ENCODE measurements at places on chromosomes 16 and 17.

- no peak for DNase-seq
Measured at GRCh38 chr17:55664287-55664686, 58.4 kb downstream of the TMEM100 start.

DNA sequence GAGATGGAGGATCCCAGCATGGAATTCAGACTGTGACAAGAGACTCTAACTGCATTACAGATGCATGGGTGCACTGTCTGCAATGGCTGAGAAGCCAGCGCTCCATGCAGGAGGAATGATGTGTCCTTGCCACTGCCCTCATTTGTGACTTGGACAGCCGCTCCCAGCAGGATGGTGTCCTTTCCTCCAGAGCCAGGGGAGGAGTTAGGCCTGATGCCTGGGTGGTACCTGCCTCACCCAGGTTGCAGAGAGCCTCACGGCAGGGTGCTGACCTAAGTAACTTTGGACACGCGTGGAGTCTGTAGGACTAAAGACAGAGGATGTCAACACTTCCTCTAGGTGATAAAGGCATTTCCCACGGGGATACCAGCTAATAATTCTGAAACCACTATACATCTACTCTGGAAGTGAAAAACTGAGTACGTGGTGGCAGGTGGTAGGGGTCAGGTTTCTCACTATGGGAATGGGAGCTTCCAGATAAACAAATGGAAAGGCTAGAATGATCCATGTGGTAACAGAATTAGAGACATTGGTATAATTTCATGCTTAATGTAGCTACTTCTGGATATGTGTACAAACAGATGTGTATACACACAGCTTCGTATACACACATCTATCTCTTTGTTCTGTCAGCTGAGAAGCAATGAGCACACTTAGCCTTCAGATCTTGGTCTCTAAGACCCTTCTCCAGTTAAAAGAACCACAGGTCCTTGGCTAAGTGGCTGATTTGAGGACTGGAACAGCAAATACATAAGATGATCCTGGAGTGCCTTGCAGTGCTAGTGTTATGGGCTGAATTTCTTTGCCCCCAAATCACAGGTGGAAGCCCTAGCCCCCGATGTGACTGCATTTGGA lies 13.7 kb upstream of the CSNK1D start:
- no peak for DNase-seq

DNA sequence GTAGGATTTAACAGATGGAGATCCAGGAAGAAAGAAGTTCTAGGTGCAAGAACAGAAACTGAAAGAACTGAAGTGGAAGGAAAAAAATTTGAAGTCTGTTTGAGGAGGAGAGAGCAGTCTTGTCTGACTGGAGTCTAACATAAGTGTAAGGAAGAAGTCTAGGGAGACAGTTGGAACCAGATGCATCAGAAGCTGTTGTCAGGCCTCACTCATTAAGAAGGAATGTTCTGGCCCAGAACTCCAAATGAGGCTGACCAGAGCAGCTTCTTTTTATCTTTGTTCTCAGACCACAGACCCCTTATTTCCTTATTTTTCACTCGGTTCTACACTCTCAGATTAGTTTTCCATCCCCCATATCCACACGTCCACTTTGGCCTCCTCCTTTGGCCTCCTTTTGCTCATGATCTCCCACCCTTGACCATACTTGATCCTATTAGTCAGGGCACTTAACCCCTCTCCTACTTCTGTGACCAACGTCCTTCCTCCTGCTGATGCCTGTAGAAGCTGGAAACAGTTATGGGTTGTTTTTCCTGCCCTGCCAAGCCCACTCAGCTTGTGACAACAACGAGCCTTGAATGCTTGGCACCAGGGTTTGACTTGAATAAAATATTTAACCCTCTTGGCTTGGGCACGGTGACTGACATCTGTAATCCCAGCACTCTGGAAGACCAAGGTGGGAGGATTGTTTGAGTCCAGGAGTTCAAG lies 7.0 kb upstream of the MYH2 start:
- DNase-seq, result no peak

GRCh38 chr17:74641224-74641957 lies 17.9 kb upstream of the CD300E start:
- DNase-seq, result no peak

- DNase-seq, result no peak
Measured at GRCh38 chr17:56636265-56636664, 42.8 kb downstream of the NOG start.

GRCh38 chr16:20020976-20021375 lies 52.7 kb downstream of the GPR139 start:
- no peak for DNase-seq

GRCh38 chr17:29903471-29903870 lies 26.6 kb downstream of the SSH2 start:
- no peak for DNase-seq

GRCh38 chr17:77572065-77572601 lies 386.4 kb upstream of the TNRC6C start:
- no peak for DNase-seq

DNA sequence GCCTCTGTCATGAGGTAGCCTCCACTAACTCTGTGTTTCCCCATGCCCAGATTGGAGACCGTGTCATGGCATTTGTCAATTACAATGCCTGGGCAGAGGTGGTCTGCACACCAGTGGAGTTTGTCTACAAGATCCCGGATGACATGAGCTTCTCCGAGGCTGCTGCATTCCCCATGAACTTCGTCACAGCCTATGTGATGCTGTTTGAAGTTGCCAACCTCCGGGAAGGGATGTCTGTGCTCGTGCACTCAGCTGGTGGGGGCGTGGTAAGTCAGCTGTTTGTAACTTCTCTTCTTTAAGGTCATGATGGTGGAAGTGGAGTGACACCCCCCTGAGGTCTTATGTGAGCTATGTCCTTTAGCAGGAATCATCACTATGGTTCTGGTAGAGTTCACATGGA lies 36.8 kb downstream of the VAT1L start:
- DNase-seq, result no peak

DNA sequence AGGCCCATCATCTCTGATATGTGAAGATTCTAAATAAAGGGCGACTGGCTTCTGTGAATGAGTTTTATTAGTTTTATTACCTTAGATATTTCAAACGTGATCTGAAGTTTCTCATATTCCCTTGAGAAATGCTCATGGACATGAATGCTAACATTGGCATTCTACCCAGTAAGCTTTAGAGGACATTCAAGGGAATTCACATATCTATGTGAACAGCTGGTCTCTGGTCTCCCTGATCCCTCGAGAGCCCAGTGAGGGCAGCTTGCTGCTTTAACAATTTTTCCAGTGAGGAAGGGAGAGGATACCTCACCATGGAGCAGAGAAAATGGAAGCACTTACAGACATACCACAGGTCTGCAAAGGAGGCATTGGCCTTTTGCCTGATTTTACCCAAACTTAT lies 312.7 kb downstream of the CA10 start:
- DNase-seq, result no peak

DNA sequence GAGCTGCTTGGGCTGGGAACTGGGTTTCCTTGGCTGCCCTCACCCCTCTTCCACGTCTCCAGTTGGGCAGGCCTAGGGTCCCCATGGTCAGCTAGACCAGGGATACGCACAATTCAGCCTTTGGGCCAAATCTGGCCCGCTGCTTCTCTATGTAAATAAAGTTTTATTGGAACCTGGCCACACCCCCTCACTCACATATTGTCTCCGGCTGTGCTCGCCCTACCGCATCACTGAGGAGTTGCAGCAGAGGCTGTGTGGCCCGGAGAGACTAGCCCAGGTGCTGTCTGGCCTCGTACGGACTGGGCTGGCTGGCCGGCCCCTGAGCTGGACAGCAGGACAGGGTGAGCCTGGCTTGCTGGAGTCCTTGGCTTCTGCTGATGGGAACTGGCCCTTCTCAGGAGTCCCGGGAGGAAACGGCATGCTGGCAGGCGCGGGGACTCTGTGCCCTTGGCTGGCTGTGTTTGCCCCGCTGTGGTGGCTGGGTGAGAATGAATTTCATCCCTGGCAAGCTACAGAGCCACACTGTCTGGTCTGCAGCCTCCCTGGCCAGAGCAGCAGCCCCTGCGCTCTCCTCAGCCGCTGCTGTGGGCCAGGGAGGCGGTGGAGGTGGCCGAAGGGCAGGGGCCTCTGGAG lies 82.0 kb downstream of the ENGASE start:
- no peak for DNase-seq

- no peak for DNase-seq
Measured at GRCh38 chr17:45704251-45704650, 79.9 kb upstream of the CRHR1 start.

DNA sequence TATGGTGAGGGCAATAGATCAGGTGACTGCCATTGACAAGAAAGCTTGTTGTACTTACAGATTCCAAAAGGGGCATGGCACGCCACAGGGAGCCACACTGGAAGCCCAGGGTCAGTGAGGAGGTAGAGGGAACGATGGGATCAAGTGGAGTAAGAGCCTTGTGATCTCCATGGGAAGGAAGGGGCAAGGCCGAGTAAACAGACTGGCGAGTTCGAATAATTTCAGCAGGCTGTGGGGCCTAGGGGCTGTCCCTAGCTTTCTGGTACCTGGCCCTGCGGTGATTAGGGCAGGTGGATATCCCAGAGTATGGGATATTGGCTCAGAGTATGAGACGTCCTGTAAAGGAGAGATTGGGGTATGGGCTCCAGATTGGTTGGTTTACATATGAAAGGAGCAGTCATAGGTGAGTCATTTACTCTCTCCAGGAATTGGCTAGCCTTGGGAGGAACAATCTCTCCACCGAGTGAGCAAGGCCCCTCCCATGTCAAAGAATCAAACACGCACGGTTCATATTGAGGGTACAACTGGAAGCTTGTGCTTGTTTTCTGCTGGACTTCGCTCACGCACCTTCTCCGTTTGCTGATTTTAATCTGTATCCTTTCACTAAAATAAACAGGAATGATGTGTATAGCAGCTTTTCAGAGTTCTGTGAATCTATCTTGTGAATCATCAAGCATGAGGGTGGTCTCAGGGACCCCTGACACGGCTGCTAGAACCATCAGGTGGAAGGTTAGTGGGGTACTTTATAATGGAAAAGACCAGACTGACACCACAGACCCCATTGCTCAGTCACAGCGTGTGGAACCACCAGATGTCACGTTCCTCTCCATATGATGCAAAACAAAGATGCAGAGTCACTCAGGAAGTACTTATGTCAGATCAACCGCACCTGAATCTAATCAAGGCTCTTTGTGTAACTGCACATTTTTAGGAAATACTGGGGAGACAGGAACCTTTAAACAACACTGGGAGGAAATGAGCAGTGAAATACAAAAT lies 27.9 kb downstream of the GABARAPL2 start:
- peak; percentile 50 for DNase-seq

GRCh38 chr17:82776454-82776853 lies 24.6 kb downstream of the TBCD start:
- no peak for DNase-seq

GRCh38 chr16:78288888-78289287 lies 189.4 kb downstream of the WWOX start:
- DNase-seq, result no peak

DNA sequence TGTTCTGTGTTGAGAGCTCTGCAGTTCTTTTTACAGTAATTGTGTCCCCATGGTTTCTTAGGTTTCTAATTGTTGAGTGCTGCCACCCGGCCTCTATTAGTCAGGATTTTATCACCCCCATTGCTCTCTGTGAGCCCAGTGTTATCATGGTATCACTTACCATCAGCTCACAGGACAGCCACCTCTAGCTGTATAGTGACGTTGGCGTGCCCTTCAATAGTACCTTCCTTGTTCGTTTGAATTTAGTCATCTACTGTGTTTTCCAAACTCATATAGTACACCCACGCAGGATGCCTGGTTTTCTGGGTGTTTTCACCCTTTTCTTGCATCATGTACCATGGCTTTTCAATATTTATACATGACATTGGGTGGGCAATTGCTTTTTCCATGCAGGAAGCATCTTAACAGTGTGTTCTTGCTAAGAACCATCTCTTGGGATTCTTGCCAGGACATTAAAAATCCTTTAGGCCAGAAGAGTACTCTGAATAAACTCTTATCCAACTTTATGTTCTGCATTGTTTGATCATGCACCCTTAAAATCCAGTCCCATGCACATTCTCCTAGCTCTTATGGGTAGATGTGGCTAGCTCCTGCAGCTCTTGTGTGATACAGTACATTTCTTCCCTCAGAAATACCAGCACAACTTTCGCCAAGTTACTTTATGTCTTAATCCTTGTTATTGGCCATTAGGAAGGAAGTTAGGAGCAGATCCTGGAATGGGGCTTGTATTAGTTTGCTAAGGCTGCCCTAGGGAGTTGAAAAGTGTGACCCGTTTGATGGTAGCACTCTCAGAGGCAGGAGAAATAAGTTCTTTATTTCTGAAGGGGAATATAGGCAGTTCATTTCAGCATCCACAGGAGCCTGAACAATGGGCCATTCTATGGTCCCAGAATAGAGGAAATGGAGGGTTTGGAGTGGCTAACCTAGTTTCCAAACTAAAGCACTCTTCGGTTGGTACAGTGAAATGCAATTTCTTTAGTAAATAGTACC lies 11.3 kb upstream of the ABCA10 start:
- DNase-seq, result no peak

DNA sequence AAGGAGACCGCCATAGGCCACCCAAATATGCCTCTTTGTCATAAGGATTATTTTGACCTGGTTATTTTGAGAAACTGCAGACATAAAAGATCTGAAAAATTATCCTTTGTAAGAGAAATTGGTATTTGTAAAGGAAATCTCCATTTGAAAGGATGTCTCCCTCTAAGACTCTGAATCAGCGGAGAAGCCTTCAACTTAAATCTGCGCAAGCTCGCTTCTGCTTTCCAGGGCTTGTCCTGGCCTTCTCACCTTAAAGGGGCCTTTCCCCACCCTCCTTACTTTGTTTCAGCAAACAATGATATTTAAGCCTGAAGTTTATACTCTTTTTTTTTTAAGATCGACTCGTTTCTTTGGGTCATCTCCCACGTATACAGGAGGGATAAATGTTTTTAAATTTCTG lies 34.5 kb downstream of the HSBP1 start:
- no peak for DNase-seq

DNA sequence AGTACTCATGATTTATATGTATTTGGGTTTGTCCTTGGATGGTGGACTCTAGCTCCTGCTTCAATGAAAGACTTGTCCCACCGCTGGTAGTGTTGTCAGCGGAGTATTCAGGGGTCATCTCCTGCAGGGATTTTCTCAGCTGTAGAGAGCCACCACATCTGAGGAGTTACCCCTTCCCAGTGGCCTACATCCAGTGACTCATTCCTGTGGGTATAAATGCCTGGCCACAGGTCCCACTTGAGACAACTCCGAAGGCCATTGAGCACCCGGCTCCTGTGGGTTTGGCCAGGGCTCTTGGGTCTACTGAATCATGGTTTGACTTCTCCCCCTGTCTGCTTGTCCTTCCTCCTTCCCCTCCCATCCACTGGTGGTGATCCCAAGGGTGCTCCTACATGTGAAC lies 34.6 kb upstream of the WSB1 start:
- no peak for DNase-seq

GRCh38 chr17:72357764-72358365 lies 237.0 kb downstream of the SOX9 start:
- no peak for DNase-seq

DNA sequence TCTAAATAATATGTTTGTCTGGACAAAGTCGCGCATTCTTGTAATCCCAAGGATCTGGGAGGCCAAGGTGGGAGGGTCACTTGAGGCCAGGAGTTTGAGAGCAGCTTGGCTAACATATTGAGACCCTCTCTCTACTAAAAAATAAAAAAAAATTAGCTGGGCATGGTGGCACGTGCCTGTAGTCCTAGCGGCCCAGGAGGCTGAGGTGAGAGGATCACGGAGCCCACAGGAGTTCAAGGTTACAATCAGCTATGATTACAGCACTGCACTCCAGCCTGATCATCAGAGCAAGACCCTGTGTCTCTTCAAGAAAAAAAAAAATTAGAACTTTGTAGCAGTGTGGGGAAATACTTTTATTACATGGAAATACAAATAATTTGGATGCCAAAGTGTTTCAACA lies 6.1 kb upstream of the CHST6 start:
- DNase-seq, result no peak
